NCI-H2171 treated with DMSO at 0.1 percent for 48 hours (cell line): ENCODE measurements at places on chromosomes 5 and 9.

DNA sequence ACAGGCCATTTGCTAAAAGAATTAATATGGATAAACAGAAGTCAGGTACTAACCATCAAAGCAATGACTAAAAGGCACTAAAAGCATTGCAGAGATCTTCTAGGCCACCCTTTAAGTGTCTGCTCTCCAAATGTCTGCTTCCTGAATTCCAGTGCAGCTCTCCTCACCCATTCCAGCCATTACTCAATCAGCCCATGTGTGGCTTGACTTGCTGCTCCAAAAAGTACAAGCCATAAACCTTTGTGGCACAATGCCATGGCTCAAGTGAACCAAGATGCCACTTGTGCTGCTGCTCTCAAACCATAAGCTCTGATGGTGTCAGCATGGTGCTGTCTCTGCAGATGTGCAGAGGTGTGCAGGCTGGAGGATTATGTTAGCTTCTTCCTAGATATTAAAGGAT, 290.2 kb upstream of the POU5F2 start:
- no peak for DNase-seq

GRCh38 chr9:78453450-78453849, 156.5 kb downstream of the PSAT1 start:
- no peak for DNase-seq

DNA sequence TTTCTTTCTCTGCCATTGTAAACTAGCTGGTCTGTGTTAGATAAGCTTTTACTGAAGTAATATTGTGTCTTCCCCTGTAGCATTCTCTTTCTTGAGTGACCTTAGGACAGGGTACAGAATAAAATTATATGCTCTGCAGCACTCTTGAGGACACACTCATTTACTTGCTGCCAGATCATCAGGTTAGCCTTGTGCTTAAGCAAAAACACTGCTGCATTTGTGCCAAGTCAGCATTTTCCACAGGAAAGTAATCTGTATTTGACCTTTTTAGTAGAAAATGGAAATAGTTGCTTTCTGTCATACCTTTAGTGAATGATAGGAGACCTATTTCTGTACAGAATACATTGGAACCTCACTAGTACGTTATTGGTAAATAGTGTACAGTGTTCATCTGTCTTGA, 54.2 kb downstream of the LMNB1 start:
- no peak for DNase-seq

GRCh38 chr9:20988671-20989315, 42.6 kb downstream of the HACD4 start:
- no peak for DNase-seq

- no peak for DNase-seq
These were observed 349.2 kb upstream of the RORB start for GRCh38 chr9:74147906-74148305.

- DNase-seq = no peak
These were observed 17.0 kb downstream of the PRRT1B start for GRCh38 chr9:131562032-131562959.

GRCh38 chr5:31635446-31635845, 3.5 kb upstream of the PDZD2 start:
- no peak for DNase-seq

DNA sequence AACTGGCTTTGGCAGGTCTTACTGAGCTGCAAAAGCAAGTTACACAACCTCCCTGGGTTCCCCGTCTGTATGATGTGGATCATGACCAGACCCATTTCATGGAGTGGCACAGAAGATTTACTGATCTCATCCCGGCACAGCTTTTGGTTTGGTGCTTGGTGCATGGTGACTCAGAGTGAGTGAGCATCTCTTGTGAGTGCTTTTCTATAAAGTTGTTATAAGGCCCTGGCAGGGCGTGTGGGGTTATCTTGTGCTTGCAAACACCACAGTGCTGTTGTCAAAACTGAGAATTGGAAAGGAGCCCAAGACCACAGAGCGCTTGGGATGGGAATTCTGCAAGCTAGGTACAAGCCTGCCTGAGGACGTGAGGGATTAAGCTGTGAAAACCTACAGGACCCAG, 425.2 kb downstream of the GADD45G start:
- DNase-seq = no peak

- no peak for DNase-seq
These were observed 4.7 kb downstream of the VAV2 start for GRCh38 chr9:133987446-133987788.
